CD4-positive, CD25-positive, alpha-beta regulatory T cell (primary cell): ENCODE measurements at places on chromosomes 2 and 18. TPM values are rescaled to one million over a fixed set of nuclear protein-coding genes. Genes with fewer than 3 reads are reported as not detected.

- H3K27ac ChIP-seq, result no peak overlapping the region
- no peaks in the 10 kb centered on the region for H3K27me3 ChIP-seq
- no peaks in the 10 kb centered on the region for H3K36me3 ChIP-seq
- no peak for DNase-seq
Measured at GRCh38 chr2:236219411-236219810, 44.8 kb downstream of the ASB18 start.

- no peaks in the 10 kb centered on the region for H3K36me3 ChIP-seq
- peak overlapping the region; percentile 18 for H3K4me3 ChIP-seq
- no peak overlapping the region for H3K27ac ChIP-seq
- DNase-seq, result no peak
Measured at GRCh38 chr2:128319631-128320191, 1.0 kb upstream of the HS6ST1 start.

Gene BCL2
- polyA plus RNA-seq, result 19.1 TPM

Gene MYOM1
- polyA plus RNA-seq, result 0.68 TPM

- no peaks in the 10 kb centered on the region for H3K36me3 ChIP-seq
- no peak for DNase-seq
- no peaks in the 10 kb centered on the region for H3K4me1 ChIP-seq
- H3K27ac ChIP-seq, result no peak overlapping the region
- no peak overlapping the region for H3K4me3 ChIP-seq
Measured at GRCh38 chr2:33111002-33111446, 164.3 kb downstream of the LTBP1 start.

Gene TTR
- polyA plus RNA-seq, result not detected

GRCh38 chr2:86301711-86302202 lies 35.7 kb downstream of the REEP1 start:
- no peaks in the 10 kb centered on the region for H3K4me1 ChIP-seq
- no peak for DNase-seq
- no peaks in the 10 kb centered on the region for H3K36me3 ChIP-seq
- H3K4me3 ChIP-seq, result no peak overlapping the region

Gene SESTD1
- polyA plus RNA-seq, result 7.2 TPM

- no peak overlapping the region for H3K27ac ChIP-seq
- no peak overlapping the region for H3K4me3 ChIP-seq
Measured at GRCh38 chr18:39494211-39494896, 1928.8 kb upstream of the CELF4 start.
